ENCODE measurements at places on chromosomes 6 and 20.

DNA sequence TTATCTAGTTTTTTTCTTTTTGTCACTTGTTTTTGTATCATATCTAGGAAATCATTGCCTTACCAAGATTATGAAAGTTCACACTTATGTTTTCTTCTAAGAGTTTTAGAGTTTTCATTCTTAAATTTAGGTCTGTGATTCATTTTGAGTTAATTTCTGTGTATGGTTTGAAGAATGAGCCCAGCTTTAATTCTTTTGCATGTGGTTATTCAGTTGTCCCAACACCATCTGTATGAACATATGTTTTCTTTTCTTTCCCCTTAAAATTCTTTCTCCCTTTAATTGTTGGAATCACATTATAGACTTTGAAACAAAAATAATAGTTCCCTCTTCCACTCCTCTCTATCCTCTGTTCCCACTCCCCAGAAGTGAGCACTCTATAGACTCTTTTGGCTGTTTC is 85.4 kb downstream of the SLX4IP start:
- DNase-seq, result no peak

GRCh38 chr6:108862479-108863191 is 14.4 kb downstream of the ARMC2 start:
- no peak for DNase-seq

DNA sequence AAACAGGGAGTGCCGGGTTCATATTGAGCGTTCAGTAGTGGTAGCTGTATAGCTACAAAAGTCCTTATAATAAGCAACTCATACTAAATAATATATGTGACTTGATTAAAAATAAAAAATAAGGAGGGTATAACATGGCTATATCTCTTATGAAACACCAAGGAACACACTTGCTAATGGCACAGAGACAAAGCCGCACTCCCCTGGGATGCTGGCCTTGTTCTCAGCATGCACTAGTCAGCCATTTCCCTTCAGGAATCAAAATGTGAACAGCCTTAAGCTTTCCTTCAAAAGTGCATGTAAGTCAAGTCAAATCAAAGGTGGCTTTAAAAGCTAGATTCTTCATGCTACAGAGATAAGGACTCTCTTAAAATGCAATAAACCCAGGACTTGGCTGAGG is 9.4 kb downstream of the HMGCLL1 start:
- DNase-seq, result no peak

GRCh38 chr6:67881706-67882065 is 753.4 kb upstream of the ADGRB3 start:
- DNase-seq, result no peak

DNA sequence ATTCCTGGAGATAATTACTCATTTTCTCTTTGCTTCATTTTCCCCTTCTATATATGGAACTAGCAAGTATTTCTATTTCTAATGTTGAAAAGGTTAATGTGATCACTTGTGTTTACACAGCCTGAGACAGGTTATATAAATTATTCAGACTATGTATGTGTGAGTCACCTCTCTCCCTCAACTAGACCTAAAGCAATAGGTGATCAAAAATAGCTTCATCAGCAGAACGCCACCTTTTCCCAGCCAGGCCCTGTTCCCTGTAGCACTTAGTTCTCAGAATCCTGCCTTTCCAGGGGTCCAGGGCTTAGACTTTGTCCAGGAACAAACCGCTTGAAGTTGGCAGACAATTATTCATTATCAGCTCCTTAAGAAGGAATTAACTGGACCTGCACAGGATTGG is 125.3 kb upstream of the EXOC2 start:
- DNase-seq, result no peak

Data from activated naive CD4-positive, alpha-beta T cell treated with Interleukin-2 at 50 U/mL for 16 hours (primary cell).